ENCODE measurements at places on chromosomes 16 and 17.
A peak's percentile ranks its signal among the peaks of the same experiment; 100 is the strongest.

- DNase-seq, result no peak
Measured at GRCh38 chr17:7613769-7614424, 800 bp downstream of the FXR2 start.

GRCh38 chr17:58391302-58391984, 25.9 kb downstream of the RNF43 start:
- DNase-seq, result peak; percentile 93

DNA sequence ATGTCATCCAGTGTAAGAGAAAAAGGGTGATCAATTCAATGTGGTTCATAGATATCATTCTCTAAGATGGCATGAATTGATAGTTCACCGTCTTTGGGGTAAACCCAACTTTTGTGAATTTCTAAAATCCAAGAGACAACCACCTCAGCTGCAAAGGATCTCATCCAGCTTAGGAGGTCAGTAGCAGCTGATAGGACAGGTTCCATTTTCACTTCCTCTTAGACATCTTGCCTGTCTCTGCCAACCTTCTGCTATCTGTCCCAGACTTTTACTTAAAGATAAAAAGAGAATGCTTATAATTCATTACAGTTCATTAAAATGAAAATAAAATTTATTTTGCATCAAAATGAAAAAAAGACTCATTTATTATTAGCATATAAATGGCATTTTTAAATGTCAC, 468.2 kb downstream of the XYLT1 start:
- DNase-seq, result no peak

GRCh38 chr16:86549076-86549892, 5.8 kb downstream of the MTHFSD start:
- DNase-seq, result no peak

DNA sequence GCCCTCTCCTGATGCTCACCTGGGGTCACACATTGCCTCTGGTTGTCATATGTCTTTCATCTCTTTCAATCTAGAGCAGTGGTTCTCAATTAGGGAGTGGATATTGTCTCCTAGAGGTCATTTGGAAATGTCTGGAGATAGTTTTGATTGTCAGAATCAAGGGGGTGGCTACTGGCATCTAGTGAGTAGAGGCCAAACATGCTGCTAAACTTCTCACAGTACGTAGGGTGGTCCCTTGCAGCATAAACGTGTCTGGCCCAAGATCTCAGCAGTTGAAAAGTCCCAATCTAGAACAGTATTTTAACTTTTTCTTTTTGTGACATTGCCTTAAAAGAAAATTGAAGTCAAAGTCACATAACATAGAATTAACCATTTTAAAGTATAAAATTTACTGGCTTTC, 30.5 kb upstream of the SLC5A10 start:
- no peak for DNase-seq

DNA sequence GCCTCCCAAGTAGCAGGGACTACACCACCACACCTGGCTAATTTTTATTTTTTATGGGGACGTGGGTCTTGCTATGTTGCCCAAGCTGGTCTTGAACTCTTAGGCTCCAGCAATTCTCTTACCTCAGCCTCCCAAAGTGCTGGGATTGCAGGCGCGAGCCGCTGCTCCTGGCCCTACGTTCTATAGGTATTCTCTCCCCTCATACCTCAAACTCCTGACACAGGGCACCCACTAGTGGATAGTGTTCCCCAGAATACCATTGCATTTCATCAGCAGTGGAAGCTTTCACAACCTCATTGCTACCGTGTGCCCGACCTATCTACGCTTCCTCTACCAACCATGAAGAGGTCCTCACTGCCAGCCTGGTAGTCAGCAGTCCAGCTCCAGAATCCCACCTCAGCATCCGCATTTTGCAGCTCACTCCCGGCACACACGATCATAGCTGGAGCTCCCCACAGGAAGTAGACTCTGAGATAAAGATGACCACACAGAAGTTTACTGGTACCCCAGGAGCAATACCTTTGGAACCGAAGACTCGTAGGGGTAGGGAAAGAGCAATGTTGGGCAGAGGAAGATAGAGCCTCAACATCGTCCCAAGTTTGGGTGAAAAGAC, 9.3 kb downstream of the CTRB2 start:
- no peak for DNase-seq

DNA sequence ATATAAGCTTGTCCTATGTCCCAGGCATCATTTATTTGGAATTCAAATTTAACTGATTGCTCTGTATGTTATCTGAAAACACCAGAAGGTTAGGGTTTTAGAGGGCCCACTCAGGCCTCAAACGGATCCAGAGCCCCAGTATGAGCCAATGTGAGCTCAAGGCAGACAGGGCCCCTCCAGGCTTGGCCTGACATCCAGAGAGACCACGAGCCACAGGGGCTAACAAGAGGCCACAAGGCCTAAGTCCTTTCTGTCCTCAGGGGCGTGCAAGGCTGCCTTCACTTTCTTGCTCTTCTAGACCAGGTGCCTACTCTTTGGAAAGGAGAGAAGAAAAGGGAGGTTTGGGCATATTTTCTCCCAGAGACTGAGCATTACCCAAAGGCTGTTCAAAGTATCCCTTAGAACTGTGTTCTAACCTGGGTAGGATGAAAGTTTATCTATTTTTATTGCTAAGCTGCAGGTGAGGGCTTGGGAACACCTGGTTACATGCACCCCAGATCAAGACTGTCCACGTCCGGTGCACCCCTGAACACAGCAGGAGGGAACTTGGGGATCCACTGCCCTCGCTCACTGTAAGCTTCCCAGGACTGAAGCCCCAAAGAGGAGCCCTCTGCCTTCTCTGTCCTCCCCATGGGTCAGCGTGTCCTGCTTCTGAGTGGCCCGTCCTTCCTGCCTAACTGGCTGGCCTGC, 1.5 kb upstream of the ENGASE start:
- no peak for DNase-seq

DNA sequence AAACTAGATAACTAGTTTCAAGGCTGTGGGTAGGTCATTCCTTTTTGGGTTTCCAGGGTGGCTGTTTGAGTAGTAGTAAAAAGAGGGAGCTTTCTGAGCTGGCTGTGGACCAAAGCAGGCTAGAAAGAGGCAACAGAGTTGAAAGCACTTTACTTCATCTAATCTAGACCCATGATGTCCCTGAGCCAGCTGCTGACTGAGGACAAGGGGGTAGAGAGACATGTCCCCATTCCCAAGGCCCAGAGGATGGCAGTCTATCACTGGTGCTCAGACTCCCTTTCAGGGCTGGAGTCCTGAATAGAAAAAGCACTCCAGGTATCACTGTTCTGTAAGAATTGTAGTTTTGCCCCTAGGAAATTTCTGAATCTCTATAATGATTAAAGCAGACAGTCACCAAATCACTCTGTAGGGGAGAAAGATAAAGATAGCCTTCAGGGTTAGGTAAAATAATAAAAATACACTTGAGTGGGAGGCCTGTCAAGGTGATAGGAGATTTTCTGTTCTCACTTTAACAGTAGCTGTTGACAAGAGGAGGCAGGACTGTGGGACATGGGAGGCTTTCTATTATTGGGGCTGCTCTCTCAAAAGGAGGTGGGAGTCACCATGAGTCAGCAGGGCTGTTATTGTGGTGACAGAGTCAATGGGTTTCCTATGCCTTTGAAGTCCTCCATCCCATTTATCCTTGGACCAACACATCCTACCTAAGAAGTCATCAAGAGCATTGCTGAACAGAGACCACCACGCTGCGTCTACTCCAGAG, 190.2 kb upstream of the MPHOSPH6 start:
- no peak for DNase-seq

GRCh38 chr17:6021011-6021400, 49.2 kb upstream of the WSCD1 start:
- no peak for DNase-seq

DNA sequence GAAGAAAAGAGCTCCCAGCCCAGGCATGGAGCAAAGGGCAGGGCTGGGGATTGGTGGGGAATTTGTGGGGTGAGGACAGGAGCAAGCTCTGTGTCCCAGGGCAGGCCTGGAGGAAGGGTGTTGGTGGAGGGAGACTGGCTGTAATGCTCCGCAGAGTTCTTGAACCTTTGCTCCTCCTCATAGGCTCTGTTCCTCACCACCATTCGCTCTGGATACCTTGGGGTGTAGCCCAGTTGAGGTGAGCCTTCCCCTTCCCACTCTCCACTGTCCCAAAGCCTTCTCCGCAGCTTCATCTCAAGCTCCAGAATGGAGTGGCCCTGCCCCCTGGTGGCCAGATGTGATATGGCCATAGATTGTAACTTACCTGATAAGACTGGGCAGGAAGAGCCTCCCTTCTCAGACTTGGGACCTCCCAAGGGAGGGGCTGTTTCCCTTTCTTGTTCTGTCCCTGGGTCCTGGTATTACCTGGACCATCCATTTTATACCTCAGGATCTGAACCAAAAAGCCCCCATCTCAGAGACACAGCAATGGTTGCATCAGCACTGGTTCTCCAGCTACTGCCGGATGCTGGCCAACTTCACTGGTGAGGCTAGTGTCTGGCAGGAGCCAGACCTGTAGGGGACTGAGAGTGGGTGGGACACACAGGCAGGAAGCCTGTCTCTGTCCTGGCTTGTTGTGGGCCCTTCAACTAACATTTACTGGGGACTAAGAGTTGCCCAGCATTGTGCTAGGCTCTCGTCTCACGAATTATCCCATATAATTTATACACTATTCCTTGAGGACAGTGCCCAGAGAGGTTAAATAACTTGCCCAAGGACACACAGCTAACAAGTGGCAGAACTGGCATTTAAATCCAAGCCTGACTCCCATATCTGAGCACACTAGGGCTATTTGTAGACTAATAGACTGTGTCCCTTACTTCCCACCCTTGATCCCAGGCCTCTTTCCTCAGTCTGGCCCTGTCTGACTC, 19.1 kb upstream of the STAC2 start:
- DNase-seq, result peak; percentile 56

- DNase-seq, result no peak
Measured at GRCh38 chr16:53960954-53961616, 257.1 kb downstream of the FTO start.

GRCh38 chr17:81111066-81111465, 54.2 kb upstream of the PVALEF start:
- DNase-seq, result no peak

DNA sequence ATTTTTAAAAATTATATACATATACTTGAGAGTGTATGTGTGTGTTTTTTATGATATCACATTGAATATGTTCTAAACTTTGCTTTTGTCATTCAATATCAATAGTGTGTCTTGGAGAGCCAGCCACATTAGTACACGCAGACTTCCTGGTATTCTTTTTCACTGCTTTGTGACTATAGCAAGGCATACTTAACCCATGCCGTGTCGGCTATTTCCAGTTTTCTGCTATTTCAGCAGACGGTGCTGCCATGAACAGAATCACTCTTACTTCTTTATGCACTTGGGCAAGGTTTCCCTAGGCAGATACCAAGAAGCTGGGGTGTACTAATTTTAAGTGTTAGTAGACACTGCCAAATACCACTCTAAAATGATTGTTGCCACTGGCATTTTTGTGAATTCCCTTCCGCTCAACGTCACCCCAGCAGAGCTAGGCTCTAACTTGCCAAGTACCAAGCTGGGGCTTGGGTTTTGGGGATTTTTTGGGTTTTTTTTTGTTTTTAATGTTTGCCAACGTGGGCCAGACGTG, 134.9 kb downstream of the SOCS1 start:
- DNase-seq, result no peak

GRCh38 chr17:82840431-82840831, 609 bp upstream of the ZNF750 start:
- no peak for DNase-seq

- no peak for DNase-seq
Measured at GRCh38 chr16:65697065-65697464, 575.2 kb upstream of the CDH11 start.

DNA sequence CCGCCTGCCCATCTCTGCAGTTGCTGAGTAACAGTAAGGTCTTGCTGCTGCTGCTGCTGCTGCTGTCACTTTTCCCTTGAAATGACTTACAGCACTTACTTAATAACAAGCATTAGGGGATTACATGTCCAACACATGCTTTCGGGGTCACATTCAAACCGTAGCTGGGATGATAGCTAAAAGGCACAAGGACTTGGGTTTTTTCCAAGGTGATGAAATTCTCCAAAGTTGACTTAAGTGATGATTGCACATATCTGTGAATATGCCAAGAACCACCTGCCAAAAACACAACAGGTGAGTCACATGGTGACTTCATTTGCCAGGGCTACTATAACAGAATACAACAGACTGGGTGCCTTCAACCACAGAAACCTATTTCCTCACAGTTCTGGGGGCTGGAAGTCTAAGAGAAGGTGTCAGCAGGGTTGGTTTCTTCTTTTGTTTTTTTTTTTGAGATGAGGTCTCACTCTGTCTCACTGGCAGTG, 121.9 kb upstream of the TNRC6C start:
- no peak for DNase-seq

GRCh38 chr16:9033125-9033830, 58.2 kb upstream of the HAPSTR1 start:
- no peak for DNase-seq

Measured in NCI-H748 treated with DMSO at 0.1 percent for 48 hours (cell line).